ENCODE measurements at places on chromosomes 6 and 20. TPM values are rescaled to one million over a fixed set of nuclear protein-coding genes. Genes with fewer than 3 reads are reported as not detected.

DNA sequence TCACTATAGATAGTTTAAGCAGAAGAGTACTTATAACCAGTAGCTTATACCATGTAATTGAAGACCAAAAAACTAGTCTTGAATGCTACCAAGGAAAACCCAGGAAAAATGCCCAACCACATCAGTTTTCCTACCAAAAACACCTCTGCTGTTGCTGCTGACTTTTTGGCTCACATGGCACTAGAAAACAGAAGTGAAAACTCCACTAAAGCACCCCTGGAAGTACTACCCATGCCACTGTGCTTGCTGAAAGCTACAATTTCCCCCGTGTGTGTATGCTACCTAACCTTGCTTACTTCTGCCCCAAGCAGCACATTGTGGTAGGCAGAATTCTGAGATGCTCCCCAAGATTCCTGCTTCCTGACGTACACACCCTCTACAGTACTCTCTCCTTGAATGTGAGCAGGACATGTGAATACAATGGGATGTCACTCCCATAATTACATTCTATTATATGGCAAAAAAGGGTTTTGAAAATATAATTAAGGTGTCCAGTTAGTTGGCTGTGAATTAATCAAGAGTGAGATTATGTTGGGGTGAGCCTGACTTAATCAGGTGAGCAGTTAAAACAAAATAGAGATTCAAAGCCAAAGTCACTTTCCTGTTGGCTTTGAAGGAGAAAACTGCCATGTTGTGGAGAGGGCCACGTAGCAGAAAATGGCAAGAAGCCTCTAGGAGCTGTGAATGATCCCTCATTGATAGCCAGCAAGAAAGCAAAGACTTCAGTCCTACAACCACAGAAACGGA, 209.8 kb upstream of the MARCKS start:
- H3K4me3 ChIP-seq = no peak overlapping the region
- no peaks in the 10 kb centered on the region for H3K27me3 ChIP-seq
- no peaks in the 10 kb centered on the region for H3K36me3 ChIP-seq
- H3K4me1 ChIP-seq = peaks cover 12% of the 10 kb centered on the region
- no peak for DNase-seq

DNA sequence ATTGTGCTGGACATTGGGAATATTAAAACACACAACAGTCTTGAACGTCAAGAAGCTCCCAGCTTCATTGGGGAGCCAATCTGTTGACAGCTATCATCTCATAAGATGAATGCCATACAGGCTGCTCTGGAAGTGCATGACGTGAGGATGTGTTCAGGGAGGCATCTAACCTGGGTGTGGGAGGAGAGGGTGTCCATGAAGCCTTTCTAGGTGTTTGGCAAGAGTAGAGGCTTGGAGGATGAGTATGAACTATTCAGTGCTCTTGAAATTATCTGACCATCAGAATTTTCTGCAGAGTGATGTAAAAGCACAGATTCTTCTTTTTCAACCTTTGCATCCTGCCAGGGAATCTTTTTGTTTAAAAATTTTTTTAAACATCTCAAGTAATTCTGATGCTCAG, 11.6 kb downstream of the AKAP7 start:
- H3K4me1 ChIP-seq = no peaks in the 10 kb centered on the region
- no peaks in the 10 kb centered on the region for H3K27me3 ChIP-seq
- no peak for DNase-seq

GRCh38 chr6:33959661-33960344, 156.0 kb upstream of the MLN start:
- no peak overlapping the region for H3K4me3 ChIP-seq
- H3K27me3 ChIP-seq = no peaks in the 10 kb centered on the region
- no peaks in the 10 kb centered on the region for H3K4me1 ChIP-seq

DNA sequence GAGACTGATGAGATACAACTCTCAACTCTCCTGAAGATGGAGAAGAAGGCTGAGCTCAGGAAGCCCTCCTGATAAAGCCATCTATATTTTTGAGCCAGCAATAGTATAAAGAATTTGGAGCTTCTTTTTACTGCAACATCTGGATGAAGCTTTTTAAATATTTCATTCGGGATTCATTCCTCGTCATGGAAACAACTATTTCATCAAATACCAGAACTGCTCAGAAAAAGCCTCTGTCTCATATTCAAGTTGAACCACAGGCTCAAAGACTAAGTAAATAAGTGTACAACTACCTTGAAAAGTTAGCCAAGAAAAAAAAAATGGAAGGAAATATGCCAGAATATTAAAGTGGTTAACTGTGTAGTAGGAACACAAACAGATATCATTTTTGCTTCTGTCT, 37.8 kb downstream of the PTPRT start:
- H3K27ac ChIP-seq = no peak overlapping the region
- no peaks in the 10 kb centered on the region for H3K4me1 ChIP-seq
- no peak for DNase-seq

- no peak overlapping the region for H3K27ac ChIP-seq
- DNase-seq = no peak
- H3K4me1 ChIP-seq = no peaks in the 10 kb centered on the region
- H3K27me3 ChIP-seq = no peaks in the 10 kb centered on the region
Measured at GRCh38 chr6:22320750-22321149, 23.9 kb upstream of the PRL start.

DNA sequence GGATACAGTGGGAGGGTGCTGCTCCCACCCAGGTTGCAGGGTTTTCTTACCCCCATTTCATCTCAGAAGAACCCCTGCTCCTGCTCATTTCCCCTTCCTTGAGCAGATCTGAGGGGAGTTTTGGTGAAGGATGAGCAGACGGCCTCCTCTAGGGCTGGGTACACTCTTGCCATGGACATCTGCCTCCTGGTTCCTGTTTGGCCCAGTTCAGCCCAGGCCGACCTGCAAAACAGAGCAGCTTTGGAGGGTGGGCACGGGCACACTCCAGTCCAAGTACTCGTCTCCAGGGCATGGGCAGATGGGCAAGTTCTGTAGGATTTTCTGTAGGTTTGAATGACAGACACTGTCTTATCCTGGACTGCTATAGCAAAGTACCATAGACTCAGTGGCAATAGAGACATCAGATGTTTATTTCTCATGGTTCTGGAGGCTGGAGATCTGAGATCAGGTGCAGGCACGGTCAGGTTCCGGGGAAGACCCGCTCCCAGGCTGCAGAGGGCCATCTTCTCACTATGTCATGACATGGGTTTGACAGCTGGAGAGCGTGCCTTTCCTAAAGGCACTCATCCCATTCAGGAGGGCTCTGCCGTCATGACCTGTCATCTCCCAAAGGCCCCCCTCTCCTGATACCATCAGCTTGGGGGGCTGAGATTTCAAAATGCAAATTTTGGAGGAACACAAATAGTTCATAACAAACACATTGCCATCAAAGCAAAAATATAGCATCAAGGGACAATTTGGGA, 6.2 kb downstream of the NPBWR2 start:
- no peaks in the 10 kb centered on the region for H3K4me1 ChIP-seq
- H3K27ac ChIP-seq = no peak overlapping the region
- DNase-seq = no peak
- no peaks in the 10 kb centered on the region for H3K36me3 ChIP-seq

GRCh38 chr6:113439866-113440265, 417.3 kb upstream of the MARCKS start:
- H3K36me3 ChIP-seq = no peaks in the 10 kb centered on the region
- H3K27me3 ChIP-seq = no peaks in the 10 kb centered on the region
- H3K27ac ChIP-seq = no peak overlapping the region
- no peak for DNase-seq
- H3K4me3 ChIP-seq = no peak overlapping the region

MANEA gene
- total RNA-seq = 20.1 TPM

SRSF12 gene
- total RNA-seq = 0.28 TPM
